Fibroblast of the aortic adventitia (primary cell): ENCODE measurements at places on chromosomes 6 and 20. TPM values are rescaled to one million over a fixed set of nuclear protein-coding genes. Genes with fewer than 3 reads are reported as not detected.

Gene PTCRA
- total RNA-seq: not detected in 2 replicates

Gene CSNK2B
- total RNA-seq: 134 and 214 TPM in 2 replicates

- DNase-seq: no peak
Observed at GRCh38 chr6:3631877-3632276, 119.6 kb downstream of the PXDC1 start.

- DNase-seq: no peak
Observed at GRCh38 chr6:51459958-51460357, 627.5 kb downstream of the PKHD1 start.

DNA sequence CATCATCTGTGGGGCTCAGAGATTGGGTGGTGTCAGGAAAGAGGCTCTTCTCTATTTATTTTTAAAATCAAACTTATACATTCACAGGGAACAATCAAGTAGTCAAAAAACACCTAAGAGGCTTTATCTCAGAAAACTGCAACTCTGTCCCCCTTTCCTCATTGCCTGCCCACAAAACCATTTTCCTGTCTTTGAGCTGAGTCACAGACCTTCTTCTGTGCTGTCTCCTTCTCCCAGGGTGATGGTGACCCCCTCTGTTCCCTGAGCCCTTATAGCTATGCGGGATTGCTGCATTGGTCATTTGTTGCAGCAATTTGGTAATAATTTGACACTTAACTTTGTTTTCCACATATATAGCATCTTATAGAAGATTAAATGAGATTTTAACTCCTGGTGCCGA is 195.2 kb upstream of the PROKR2 start:
- DNase-seq: no peak
